ENCODE measurements at places on chromosomes 13 and 19.

DNA sequence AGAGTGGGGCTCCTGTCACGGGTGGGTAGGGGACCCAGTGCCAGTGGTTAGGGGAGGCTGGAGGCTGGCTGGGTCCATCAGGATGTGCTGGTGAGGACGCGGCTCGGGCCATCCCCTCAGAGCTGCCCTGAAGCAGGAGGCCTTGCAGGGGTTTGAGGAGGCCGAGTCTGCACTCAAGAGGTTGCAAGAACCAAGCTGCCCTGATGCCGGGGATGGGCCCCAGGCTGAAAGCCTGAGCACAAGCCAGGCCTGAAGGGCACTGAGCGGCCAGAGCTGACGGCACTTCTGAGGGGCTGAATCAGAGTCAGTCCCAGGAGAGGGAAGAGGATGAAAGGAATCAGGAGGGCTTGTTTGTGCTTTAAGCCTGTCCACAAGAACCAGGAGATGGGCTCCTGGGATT is 92.9 kb downstream of the RGCC start:
- no peak for DNase-seq

- no peak for DNase-seq
Measured at GRCh38 chr13:105598529-105598928, 936.9 kb downstream of the EFNB2 start.

- no peak for DNase-seq
Measured at GRCh38 chr13:108368250-108368905, 98.9 kb downstream of the TNFSF13B start.

DNA sequence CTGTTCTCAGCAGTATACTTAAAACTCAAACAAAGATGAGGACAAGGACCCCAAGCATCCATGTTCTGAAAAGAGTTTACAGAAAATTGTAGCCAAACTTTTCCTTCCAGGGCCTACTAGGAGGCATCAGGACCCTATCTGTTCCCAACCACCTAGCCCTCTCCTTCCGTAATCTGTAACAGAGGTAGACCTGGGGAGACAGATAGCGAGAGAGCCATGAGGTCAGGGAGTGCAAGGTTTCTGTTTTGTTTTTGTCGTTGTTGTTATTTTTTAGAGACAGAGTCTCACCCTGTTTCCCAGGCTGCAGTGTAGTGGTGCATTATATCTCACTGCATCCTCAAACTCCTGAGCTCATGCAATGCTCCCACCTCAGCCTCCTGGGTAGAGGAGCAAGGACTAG is 83.9 kb upstream of the POSTN start:
- no peak for DNase-seq

- DNase-seq = no peak
Measured at GRCh38 chr13:114010401-114011101, 36.7 kb upstream of the C13orf46 start.

DNA sequence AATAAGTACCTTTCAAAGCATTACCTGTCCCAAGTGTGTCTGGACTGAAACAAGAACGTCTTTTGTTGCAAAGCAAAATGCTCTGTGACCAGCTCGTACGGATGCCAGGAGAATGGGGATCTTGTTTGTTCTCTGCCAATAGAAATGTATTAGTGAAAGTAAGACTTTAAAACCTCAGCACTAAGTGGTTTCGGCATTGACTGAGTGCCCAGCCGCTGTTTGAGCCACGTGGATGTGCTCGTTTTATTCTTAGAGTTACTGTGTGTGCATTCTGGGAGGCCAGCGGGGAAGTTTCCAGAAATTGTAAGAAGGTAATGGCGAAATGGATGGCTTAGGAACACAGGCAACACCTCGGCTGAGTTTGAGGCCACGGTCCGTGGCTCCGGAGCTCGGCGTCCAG is 117.1 kb upstream of the USP29 start:
- no peak for DNase-seq

GRCh38 chr13:50358231-50359040 is 343.2 kb downstream of the KCNRG start:
- no peak for DNase-seq

GRCh38 chr19:15292847-15293582 is 39.3 kb downstream of the BRD4 start:
- no peak for DNase-seq

DNA sequence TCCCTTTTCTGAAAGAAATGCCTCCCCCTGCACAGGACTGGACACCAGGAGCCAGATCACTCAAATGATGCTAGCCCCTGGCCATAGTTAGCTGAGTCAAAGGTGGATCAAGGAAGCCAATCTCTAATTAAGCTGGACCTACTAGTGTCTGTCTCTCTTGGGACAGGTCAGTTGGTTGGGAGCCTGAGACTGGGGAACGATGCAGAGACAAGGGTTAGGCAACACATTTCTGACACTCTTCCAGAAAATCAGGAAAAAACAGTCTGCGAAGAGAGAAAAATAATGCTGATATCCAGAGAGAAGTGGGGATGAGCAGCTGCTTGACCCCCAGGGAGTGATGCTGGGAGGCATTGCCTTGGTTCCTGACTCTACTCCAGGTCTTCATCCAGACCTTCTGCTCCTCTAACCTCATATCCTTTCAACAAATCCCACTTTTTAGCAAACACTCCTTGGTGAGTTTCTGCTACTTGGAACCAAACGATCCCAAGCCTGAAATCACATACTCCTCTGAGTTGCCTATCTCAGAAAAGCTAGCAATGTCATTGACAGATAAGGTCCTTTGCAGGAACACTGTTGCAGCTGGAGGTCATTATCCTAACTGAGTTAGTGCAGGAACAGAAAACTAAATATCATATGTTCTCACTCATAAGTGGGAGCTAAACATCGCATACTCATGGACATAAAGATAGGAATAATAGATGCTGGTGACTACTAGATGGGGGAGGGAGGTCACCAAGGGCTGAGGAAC is 369.7 kb downstream of the COG6 start:
- DNase-seq = no peak

- DNase-seq = no peak
Measured at GRCh38 chr13:28396053-28396452, 98.9 kb downstream of the FLT1 start.

DNA sequence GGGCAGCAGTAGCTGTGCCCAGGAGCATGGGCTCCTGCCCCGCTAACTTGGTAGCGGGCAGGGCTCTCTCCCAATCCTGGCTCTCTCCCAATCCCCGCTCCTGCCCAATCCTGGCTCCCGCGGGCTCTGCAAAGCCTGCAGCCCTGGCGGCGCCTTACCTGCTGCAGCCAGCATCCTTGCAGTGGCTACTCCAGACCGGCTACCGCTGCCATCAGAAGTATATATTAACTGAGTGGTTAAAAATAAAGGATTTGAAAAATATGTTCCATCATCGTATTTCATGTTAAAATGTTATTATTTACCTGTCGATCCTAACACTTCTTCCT is 698.2 kb downstream of the SLITRK1 start:
- DNase-seq = no peak

- DNase-seq = no peak
Measured at GRCh38 chr13:80151016-80151415, 189.9 kb downstream of the SPRY2 start.

- no peak for DNase-seq
Measured at GRCh38 chr19:43738780-43739211, 16.0 kb downstream of the SMG9 start.

DNA sequence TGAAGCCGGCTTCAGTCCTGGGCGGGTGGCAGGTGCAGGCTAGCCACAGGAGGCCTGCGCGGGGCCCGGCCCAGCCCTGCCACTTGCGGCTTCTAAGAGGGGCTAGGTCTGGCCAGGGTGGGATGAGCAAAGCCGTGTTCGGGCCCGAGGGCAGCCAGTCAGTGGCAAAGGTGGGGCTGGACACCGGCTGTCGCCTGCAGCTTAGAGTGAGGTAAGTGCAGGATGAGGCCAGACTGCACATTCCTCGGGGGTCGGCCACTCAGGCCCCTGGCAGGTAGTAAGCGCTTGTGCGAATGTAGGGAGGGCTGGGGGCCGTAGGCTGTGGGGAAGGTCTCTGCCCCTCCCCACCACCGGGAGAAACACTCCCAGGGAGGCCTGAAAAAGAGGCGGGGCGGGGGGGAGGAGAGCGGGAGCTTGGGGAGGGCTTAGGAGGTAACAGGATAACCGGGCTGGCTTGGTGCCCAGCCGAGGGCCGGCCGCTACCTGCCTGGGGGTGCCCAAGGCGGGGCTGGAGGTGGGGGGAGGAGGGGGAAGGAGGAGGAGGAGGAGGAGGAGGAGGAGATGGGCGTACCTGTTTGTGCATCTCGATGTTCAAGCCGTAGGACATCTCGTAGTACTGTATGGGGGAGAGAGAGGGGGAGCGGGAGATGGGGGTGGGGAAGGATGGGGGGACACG is 6.4 kb downstream of the TLE5 start:
- DNase-seq = no peak

- no peak for DNase-seq
Measured at GRCh38 chr13:26950546-26950945, 190.0 kb upstream of the GPR12 start.

- no peak for DNase-seq
Measured at GRCh38 chr13:113638806-113639205, 19.2 kb downstream of the ATP4B start.
